NCI-H1105 treated with DMSO at 0.1 percent for 48 hours (cell line): ENCODE measurements at places on chromosomes 6 and 20.

GRCh38 chr6:133568970-133569889 lies 319.7 kb upstream of the TCF21 start:
- peak; percentile 84 for DNase-seq

GRCh38 chr20:40943591-40943990 lies 85.0 kb upstream of the TOP1 start:
- no peak for DNase-seq

DNA sequence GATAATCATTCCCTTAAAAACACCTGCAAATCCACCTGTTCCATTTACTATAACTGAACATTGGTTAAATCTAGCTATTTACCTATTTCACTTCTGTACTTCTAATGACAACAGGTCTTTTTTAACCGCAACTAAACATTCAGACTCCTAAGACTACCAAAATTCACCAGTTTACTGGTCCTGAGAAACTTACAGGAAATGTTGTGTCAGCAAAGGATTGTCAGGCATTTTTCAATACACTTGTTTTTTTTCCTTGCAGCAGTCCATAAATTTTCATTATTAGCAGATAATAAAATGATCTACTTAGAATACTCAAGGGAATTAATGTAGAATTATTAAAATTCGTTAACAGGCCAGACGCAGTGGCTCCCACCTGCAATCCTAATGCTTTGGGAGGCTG lies 5.3 kb downstream of the ZUP1 start:
- no peak for DNase-seq

DNA sequence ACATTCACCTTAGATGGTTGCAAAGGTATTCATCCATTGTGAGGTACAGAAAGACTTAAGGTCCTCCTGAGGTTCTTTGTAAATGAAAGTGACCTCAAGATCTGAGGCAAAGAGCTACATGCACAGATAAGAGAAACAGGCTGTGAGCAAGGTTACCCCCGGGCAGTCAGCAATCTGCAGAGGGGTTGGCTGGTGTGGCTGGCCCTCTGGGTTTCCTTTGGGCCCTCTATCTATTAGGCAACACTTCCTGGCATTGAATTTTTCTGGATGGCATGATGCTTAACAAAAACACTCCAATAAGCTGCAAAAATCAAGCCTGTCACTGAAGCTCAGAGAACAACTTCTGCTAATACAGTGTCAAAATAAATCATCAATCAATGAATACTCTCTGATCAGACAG lies 48.9 kb upstream of the RALGAPA2 start:
- no peak for DNase-seq

- DNase-seq = no peak
Measured at GRCh38 chr6:117469791-117470190, 12.7 kb upstream of the DCBLD1 start.

- no peak for DNase-seq
Measured at GRCh38 chr6:99745651-99746050, 139.0 kb downstream of the PRDM13 start.

GRCh38 chr6:118080547-118080946 lies 173.5 kb downstream of the SLC35F1 start:
- DNase-seq = peak; percentile 12

GRCh38 chr6:41786451-41787218 lies 859 bp upstream of the TOMM6 start:
- peak; percentile 63 for DNase-seq

- DNase-seq = no peak
Measured at GRCh38 chr6:54057058-54057457, 54.2 kb upstream of the MLIP start.
